T-helper 9 cell (primary cell): ENCODE measurements at places on chromosomes 11 and 22.

DNA sequence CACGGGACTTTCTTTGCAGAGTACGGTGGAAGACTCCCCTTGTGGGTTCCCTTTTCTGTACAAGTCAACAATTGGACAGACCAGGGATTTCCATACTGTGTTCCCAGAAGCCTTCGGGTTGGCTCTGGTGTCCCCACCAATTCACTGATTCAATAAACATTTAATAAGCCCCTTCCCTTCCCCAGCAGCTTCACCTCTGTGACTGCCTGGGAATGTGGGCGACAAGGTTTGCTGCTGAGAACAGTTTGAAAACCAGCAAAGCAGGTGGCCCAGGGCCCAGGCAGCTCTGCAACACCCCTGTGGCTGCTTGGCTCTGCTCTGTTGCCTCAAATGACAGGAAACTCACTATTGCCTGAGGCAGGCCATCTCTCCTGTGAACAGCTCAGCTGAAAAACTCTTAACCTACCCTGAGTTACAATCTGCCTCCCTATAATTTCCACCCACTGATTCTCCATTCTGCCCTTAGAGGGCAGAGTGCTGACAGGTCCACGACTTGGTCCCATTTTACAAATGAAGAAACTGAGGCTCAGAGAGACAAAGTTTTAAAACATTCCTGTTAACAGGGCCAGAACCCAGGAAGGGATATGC, 10.4 kb downstream of the ADORA2A start:
- DNase-seq = no peak

- DNase-seq = peak; percentile 52
Measured at GRCh38 chr11:72642884-72643522, 31.2 kb downstream of the PDE2A start.

DNA sequence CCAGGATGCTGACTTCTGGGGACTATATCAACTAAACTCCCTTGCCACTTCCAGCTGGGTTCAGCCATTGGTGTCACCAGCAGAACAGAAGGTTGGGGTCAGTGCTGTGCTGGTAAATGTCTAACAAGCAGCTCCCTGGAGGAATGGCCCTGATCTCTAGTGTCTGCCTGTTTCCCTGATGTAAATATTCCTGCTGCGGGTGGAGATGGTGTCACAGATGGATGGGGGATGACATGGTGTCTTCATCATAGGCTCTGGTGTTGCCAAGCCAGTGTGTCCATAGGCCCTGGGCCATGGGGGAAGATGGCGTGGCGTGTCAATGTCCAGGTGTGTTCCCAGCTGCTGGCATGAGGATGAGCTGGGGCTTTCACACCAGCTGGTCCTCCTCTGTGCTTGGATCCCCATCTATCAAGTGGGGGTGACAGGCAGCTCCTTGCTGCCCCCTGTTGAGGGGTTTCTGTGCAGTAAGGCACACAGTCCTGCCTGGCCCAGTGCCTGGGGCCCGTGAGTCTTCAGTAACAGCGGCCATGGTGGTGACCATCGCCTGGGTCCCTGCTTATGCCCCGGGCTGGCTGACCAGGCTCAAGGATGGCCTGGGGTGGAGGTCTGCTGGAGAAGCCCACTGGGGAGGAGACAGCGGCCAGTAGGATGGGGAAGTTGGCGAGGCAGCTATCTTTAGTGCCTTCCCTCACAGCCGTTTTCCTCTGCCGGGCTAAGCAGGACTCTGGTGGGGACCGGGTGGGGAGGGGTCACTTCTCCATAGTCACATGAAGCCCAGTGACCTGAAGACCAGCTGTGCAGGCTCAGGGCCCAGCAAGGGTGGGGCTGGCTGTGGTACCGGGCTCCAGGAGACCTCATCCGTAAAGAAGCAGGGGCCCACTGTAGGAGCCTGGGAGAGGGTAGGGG, 12.7 kb downstream of the RPL3 start:
- DNase-seq = peak; percentile 27

DNA sequence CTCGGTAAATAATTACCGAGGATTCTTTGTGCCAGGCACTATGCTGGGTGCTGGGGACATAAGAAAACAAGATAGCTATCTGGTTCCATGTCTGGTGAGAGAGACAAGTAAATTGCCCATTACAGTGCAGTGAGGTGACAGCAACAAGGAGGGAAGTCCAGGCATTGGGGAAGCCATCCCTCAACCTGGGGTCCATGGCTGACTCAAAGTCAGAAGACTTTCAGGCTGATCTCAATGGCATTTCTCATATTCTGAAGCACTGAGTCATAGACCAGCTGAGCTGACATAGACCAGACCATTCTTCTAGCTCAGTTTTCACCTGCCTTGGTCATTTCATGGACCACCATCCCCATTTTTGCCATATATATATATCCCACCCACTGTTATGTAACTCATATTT, 158.8 kb downstream of the TTC17 start:
- DNase-seq = no peak

- no peak for DNase-seq
Measured at GRCh38 chr22:38742176-38742942, 13.4 kb downstream of the SUN2 start.

GRCh38 chr22:35444685-35445399, 44.9 kb downstream of the MCM5 start:
- no peak for DNase-seq

GRCh38 chr11:132062031-132062430, 691.6 kb downstream of the NTM start:
- no peak for DNase-seq

DNA sequence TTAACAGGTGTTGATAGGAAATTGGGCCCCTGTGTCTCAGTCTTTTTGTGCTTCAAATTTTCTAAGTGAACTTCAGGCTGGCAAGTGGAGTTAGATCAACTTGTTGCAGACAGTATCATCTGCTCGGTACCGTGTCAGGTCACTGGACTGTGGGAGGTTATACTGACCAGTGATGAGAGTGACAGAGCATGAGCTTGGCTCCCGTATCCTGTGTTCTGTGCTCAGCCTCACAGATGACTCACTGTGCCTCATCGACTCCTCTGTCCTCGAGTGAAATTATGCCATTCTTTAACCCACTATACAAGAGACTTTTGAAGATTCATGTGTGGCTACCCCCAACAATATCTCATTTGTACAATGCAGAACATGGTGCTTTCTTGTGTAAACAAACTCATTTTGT, 7.9 kb downstream of the GRAP2 start:
- DNase-seq = peak; percentile 26

- DNase-seq = no peak
Measured at GRCh38 chr11:102026217-102026616, 21.0 kb upstream of the CFAP300 start.
